OCI-LY7 (cell line): ENCODE measurements at places on chromosomes 2 and 18. TPM values are rescaled to one million over a fixed set of nuclear protein-coding genes. Genes with fewer than 3 reads are reported as not detected.

- no peak for DNase-seq
Measured at GRCh38 chr2:72961853-72962468, 44.6 kb downstream of the EMX1 start.

- DNase-seq = no peak
Measured at GRCh38 chr2:21467910-21468309, 344.1 kb downstream of the TDRD15 start.

GRCh38 chr2:225040142-225040541, 2.1 kb downstream of the DOCK10 start:
- no peak for DNase-seq

The CDH19 gene
- not detected in 2 replicates for total RNA-seq
